NCI-H460 (cell line): ENCODE measurements at places on chromosomes 5 and 9. TPM values are rescaled to one million over a fixed set of nuclear protein-coding genes. Genes with fewer than 3 reads are reported as not detected.

GRCh38 chr5:5295351-5295750 is 127.1 kb upstream of the ICE1 start:
- DNase-seq = no peak

FLT4 gene
- 4.1 and 6.0 TPM in 2 replicates for total RNA-seq

SLC45A2 gene
- total RNA-seq = not detected in 2 replicates

DNA sequence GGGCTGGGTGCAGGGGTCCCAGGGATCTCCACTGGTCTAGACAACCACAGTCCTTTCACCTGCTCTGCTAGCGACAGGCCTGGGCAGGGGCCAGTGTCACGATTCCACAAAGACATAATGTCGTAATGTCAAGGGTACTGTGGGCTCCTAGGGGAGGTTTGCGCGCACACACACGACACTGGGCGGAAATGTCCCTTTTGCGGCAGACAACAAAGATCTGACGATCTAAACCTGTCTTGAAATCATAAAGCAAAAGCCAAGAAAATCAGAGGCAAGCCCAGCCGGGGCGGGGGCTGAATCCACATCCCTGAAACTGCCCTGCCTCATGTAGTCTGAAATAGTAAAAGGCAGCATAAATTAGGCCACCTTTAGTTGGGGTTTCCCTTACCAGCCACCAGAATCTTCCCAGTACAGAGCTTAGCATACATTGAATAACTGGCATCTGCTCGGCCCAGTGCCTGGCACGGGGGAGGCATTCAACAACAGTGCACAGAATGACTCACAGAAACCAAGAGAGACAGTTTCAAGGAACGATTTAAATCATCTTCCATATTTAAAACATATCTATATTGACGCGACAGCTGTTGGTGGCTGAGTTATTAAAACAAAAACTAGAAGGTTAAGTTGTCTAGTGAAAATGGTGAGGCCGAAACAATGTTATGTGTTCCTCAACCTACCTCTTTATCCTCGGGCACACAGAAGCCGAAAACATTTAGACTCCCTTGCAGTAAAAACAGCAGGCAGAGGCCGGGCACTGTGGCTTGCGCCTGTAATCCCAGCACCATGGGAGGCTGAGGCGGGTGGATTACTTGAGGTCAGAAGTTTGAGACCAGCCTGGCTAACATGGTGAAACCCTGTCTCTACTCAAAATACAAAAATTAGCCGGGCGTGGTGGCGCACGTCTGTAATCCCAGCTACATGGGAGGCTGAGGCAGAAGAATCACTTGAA is 151.0 kb downstream of the MYO10 start:
- no peak for DNase-seq

BRINP1 gene
- 0.30 TPM in 1 of 2 replicates, not detected in the other for total RNA-seq

DNA sequence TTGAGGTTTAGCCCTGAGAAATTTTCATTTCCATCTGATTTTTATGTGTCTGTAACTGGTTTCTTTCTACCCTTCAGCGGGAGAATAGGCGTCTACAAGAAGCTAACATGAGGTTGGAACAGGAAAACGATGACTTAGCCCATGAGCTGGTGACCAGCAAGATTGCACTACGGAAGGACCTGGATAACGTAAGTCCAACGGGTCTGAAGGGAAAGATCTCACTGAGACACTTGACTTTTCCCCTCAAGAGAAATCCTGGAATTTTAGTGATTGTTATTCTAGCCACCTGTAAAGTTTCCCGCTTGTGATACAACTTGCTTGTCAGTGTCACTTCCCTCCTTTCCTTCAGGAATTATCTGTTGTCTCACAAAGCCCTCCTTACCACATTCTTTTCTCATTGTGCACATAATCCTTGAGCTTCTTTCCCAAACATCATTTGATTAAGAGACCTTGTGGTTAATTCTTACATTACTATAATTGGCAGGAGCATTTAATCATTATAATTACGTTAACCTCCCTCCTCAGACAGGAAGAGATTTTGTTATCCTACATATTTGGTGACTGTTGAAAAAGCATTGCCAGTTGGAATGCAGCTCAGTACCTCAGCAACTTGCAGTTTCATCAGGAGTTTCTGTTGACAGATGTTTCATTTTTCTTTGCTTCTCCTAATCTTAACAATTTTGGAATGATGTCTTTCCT is 56.9 kb downstream of the GPR21 start:
- DNase-seq = no peak

- DNase-seq = no peak
These were observed 24.3 kb upstream of the NEURL1B start for GRCh38 chr5:172616730-172617129.
